ENCODE measurements at places on chromosomes 11 and 22. TPM values are rescaled to one million over a fixed set of nuclear protein-coding genes. Genes with fewer than 3 reads are reported as not detected.

DNA sequence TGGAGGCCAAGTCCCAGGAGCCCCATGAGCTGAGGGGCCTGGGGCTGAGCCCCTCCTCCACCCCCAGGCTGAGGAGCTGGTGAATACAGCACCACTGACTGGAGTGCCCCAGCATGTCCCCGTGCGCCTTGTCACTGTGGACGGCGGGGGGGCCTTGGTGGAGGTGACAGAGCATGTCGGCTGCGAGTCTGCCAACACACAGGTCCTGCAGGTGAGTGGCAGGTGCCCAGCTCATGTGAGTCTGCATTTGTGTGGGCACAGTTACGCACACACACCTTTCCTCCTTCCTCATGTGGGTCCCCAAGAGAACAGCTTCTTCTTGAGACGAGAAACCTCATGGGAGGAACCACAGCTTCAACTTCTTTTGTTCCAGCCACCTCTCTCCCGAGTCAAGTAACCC lies 7.7 kb downstream of the TMEM132A start:
- no peaks in the 10 kb centered on the region for H3K36me3 ChIP-seq
- no peaks in the 10 kb centered on the region for H3K27me3 ChIP-seq
- DNase-seq, result no peak
- H3K27ac ChIP-seq, result no peak overlapping the region
- no peak overlapping the region for H3K4me3 ChIP-seq

- no peak overlapping the region for H3K27ac ChIP-seq
- no peaks in the 10 kb centered on the region for H3K27me3 ChIP-seq
- H3K4me1 ChIP-seq, result no peaks in the 10 kb centered on the region
- no peaks in the 10 kb centered on the region for H3K36me3 ChIP-seq
- H3K4me3 ChIP-seq, result no peak overlapping the region
Observed at GRCh38 chr11:81570669-81571068, 1163.0 kb downstream of the FAM181B start.

DNA sequence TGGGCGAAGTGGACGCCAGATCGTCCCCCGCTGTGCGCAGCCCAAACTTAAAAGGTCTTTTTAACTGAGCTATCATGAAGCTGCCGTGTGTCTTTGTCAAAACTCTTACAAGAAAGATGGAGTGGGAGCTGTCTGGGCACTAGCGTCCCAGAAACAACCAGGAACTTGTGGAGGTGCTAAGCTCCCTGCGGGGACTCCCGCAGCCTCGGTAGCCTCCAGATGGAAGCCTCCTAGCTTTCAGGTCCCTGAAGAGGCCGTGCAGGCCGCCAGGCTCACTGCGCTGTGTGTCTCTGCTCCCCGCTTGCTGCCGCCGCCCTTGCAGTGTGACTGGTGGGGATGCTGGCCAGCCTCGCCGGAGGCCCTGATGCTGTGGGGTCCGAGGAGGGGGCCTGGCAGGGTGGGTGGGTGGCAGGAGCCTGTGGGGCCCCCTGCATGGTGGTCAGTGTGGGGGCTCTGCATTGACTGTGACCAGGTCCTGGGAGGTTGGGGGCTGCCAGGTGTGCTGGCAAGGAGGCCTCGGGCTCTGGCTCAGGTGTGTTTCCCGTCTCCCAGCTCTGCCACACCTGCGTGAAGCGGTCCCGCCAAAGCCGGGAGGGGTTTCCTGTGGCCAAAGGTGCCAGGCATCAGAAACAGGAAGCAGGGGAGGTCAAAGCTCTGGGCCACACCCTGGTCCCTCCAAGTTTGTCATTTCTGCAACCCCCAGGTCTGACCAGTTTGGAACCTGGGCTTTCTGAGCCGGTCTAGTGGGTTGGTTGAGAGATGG lies 1.2 kb downstream of the TRABD start:
- H3K36me3 ChIP-seq, result no peaks in the 10 kb centered on the region
- H3K4me3 ChIP-seq, result peak overlapping the region; percentile 85
- peaks cover 36% of the 10 kb centered on the region for H3K4me1 ChIP-seq

DNA sequence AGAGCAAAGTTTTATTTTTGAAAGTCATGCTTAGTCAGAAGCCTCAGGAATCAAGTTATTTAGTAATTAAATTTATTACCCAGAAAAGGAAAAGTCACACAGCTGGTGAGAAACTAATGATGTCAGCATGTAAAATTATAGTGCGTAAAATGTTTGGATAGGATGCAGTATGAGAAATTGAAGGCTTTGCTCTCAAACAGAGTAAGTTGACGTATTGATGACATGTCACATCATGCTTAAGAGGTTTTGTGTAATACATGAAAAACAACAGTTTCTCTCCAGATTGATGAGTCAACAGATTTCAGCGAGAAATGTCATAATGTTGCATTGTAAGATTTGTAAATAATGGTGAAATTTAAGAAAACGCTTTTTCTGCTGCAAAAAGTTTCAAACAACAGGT lies 769.8 kb downstream of the METTL15 start:
- no peaks in the 10 kb centered on the region for H3K27me3 ChIP-seq
- no peak overlapping the region for H3K27ac ChIP-seq
- no peak overlapping the region for H3K4me3 ChIP-seq
- H3K4me1 ChIP-seq, result no peaks in the 10 kb centered on the region
- no peaks in the 10 kb centered on the region for H3K36me3 ChIP-seq

DNA sequence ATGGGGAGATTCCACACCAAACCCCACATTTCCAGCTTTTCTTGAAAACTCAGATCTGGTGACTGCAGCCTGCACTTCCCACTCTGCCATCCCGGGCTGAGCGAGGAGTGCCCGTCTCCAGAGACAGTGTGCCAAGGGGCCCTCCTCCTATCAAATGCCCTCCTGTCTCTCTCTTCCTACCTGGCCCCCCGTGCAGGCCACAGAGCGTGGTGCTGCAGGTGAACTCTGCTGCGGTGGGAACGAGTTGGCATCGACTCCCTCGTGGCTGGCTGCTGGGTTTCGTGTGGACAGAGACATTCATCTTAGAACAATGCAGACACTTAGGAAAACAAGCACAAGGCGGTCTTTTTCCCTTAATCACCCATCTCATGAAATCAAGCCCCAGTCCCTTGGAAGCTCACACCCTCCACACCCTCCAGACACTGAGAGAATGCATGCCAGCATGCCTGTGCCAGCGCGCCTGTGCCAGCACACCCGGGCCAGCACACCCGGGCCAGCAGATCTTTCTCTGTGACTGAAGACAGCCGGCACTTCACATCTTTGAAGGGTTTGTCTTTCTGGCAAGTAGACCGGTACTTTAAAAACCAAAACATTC lies 65.0 kb downstream of the PARVB start:
- H3K36me3 ChIP-seq, result no peaks in the 10 kb centered on the region
- no peak overlapping the region for H3K27ac ChIP-seq
- no peaks in the 10 kb centered on the region for H3K4me1 ChIP-seq
- no peaks in the 10 kb centered on the region for H3K27me3 ChIP-seq
- H3K4me3 ChIP-seq, result no peak overlapping the region

- no peaks in the 10 kb centered on the region for H3K36me3 ChIP-seq
- H3K27me3 ChIP-seq, result no peaks in the 10 kb centered on the region
- H3K4me3 ChIP-seq, result no peak overlapping the region
- DNase-seq, result no peak
Observed at GRCh38 chr11:116731821-116732220, 41.0 kb downstream of the BUD13 start.

DNA sequence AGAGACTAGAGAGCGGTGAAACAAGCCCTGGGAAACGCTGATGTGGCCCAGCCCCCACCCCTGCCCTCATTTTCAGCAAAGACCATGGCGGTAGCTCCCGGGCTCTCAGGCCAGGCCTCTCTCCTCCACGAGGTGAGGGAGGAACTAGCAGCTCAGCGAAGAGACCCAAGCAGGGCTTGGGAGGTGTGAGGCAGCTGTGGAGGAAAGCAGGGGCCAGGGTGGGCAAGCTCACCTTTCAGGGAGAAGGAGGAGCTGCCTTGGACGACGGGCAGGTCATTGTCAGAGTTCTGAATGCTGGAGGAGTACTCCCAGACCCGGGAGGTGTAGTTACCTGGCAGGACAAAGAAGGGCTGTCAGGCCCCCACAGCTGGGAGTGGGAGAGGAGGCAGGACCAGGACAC lies 19.9 kb downstream of the TRIM29 start:
- DNase-seq, result no peak
- no peaks in the 10 kb centered on the region for H3K4me1 ChIP-seq
- H3K36me3 ChIP-seq, result no peaks in the 10 kb centered on the region
- H3K27ac ChIP-seq, result no peak overlapping the region
- H3K4me3 ChIP-seq, result no peak overlapping the region

DNA sequence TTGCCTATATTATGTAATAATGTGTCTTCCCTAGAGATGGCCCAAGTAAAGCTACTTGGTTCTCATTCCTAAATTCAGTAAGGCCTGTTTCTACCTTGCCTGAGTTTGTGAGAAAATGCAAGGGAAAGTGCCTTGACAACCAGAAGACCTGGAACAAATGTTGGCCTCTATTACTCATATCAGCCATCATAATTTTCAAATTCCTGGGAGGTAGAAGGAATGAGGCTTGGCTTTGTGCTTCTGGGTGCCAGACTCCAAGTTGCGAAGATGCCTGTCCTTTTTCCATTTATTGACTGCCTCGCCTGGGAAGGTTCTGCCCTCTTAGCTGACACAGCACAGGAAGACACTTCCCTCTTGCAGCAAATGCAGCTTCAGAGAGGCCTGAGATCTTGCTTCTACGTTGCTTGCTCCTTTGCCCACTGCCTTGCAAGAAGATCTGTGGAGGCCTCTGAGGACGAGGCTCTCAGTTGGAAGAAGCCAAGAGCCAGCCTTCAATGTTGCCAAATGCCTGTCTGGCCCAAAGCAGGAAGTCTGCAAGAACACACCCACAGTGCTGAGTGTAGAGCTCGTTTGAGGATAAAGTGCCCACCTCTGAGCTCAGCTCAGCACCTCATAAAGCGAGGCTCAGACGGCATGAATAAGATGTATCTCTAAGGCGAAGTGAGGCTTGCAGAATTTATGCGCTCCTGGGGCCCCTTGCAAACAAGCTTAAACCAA lies 120.1 kb downstream of the GALNT18 start:
- no peak overlapping the region for H3K27ac ChIP-seq
- DNase-seq, result no peak
- H3K4me1 ChIP-seq, result no peaks in the 10 kb centered on the region
- no peaks in the 10 kb centered on the region for H3K27me3 ChIP-seq
- H3K4me3 ChIP-seq, result no peak overlapping the region

GRCh38 chr22:21942407-21943343 lies 10.0 kb downstream of the PPM1F start:
- H3K27me3 ChIP-seq, result no peaks in the 10 kb centered on the region
- no peaks in the 10 kb centered on the region for H3K36me3 ChIP-seq
- H3K4me3 ChIP-seq, result no peak overlapping the region
- peak overlapping the region; percentile 97 for H3K27ac ChIP-seq
- peak; percentile 79 for DNase-seq
- peaks cover 16% of the 10 kb centered on the region for H3K4me1 ChIP-seq

Gene FZD4
- 48.4 TPM for total RNA-seq

Gene ISX
- not detected for total RNA-seq

Gene ANKK1
- total RNA-seq, result 0.41 TPM

Gene HEPHL1
- total RNA-seq, result not detected

Gene ARHGAP8
- not detected for total RNA-seq
